ENCODE measurements at places on chromosomes 4 and X.
A peak's percentile ranks its signal among the peaks of the same experiment; 100 is the strongest.

GRCh38 chr4:161444626-161445025 is 719.2 kb downstream of the FSTL5 start:
- DNase-seq, result peak; percentile 47

- no peak for DNase-seq
Measured at GRCh38 chrX:75086731-75087195, 69.3 kb downstream of the ABCB7 start.

DNA sequence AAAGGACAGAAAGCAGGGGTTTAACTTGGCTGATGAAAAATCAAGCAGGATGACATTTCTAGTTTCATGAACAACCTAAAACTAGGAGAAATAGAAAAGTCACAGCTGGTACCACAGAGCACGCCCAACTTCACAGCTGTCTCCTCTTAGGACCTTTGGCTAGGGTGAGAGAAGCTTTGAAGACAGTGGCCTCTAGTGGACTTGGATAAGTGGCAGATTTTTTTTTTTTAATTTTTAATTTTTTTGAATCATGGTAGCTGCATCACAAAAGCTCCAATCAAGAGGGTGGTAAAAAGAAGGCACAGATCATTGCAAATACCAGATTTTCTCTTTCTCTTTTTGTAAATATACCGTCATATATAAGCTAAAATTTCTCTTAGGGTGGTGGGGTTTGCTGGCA is 20.2 kb upstream of the MAP3K15 start:
- peak; percentile 18 for DNase-seq

DNA sequence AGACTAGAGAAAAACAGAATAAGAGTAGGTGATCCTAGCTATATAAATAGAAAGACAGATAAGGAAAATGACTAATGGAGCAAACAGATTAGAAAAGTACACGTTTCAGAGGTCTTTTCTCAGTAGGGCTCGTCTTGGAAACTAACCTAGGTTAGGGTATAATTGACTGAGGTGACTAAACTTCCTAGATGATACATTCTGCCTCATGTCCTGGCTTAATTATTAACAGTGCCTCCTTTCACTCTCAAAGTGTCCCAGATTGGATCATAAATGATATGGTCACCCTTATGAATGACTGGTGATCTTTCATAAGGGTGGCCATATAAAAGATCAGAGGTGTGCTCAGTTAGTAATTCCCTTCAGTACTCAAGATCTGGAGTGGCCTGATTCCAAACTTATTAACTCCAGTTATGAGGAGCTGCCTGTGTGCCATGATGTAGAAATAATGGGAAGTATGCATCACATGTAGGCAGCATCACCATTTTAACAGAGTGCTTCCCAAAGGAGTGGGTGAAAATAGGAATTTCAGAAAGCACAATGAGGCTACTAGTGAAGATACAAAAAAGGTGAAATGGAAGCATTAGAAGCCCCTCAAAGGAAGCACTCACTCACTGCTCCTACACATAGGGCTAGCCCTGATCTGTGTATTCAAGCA is 14.7 kb upstream of the GRIA3 start:
- DNase-seq, result no peak

GRCh38 chr4:22970665-22971064 is 277.9 kb downstream of the GBA3 start:
- DNase-seq, result no peak

DNA sequence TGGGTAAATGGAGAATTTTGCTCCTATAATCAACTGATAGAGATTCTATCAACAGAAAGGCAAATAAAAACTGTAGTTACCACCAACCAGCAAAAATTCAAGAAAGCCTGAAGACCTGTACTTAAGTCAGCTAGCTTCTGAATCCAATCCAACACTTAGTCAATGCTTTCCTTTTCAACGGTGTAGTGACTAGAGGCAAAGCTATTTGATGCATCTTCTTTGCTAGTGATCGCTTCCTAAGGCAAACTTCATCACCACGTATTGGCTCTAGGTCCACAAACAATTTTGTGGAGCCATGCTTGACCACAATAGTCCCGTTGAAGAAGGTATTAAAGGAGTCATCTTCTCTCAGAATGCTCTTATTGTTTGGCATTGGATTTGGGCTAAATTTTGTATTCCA is 25.0 kb upstream of the UBA6 start:
- DNase-seq, result no peak

- DNase-seq, result no peak
Measured at GRCh38 chrX:1034717-1035116, 177.7 kb downstream of the CRLF2 start.

GRCh38 chr4:83219344-83220331 is 65.0 kb downstream of the COQ2 start:
- DNase-seq, result no peak

GRCh38 chrX:148204195-148204594 is 223.1 kb downstream of the FMR1NB start:
- DNase-seq, result no peak

DNA sequence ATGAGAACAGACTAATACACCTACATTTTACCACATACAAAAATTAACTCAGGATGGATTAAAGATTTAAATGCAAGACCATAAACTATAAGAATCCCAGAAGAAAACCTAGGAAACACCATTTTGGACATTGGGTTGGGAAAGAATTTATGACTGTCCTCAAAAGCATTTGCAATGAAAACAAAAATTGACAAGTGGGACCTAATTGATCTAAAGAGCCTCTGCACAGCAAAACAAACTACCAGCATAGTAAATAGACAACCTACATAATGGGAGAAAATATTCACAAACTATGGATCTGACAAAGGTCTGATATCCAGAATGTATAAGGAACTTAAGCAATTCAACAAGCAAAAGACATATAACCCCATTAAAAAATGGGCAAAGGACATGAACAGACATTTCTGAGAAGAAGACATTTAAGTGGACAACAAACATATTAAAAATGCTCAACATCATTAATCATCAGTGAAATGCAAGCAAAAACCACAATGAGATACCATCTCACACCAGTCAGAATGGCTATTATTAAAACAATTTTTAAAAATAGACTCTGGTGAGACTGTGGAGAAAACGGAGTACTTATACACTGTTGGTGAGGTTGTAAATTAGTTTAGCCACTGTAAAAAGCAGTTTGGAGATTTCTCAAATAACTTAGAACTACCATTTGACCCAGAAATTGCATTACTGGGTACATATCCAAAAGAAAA is 221.7 kb upstream of the DIPK2B start:
- peak; percentile 67 for DNase-seq

GRCh38 chr4:183602557-183603027 is 56.4 kb downstream of the RWDD4 start:
- DNase-seq, result no peak

GRCh38 chr4:94798808-94799207 is 41.1 kb downstream of the BMPR1B start:
- peak; percentile 69 for DNase-seq

DNA sequence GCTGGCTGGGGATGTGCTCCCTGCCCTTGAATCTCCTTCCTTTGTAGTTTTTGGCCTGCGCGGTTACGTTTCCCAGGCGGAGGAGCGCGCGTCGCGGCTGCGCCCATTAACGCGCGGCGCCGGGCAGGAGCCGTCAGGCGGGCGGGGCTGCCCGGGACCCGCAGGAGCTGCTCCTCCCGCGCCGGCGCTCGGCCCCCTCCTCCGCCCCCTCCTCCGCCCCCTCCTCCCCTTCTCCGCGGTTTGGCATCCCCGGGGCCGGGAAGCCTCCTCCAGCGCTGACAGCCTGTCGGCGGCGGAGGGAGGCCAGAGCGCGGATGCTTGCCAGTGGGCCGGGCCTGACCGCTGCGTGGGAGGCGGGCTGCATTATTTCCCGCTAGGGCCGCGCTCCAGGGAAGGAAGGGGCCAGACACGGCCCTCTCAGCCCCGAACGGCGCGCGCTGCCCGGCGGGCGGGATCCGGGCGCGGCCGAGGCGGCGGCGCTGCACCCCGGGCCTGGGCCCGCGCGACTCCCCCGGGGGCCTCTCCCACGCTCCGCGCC is at the start of gene DCLK2:
Gene DCLK2 (plus strand): TSS at position 405 of the 538 bp plus-strand sequence. CDS start 583 bp downstream, outside the sequence.
- DNase-seq, result peak; percentile 85

DNA sequence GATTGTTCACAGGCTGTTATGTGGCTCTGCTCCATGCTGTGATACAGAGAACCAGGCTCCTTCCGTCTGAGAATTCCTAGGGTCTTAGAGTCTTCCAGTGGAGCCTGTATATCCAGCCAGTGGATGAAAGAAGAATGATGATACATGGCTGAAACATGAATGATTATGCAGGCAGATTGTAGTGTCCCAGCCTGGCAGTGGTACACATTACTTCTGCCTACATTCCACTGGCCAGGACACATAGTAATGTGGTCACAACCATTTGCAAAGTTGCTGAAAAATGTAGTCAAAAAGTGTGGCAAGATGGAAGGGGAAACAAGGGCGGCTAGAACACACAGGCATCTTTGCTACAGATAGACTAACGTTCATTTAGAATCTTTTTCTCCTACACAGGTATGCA is 4.5 kb upstream of the GBA3 start:
- DNase-seq, result peak; percentile 79

DNA sequence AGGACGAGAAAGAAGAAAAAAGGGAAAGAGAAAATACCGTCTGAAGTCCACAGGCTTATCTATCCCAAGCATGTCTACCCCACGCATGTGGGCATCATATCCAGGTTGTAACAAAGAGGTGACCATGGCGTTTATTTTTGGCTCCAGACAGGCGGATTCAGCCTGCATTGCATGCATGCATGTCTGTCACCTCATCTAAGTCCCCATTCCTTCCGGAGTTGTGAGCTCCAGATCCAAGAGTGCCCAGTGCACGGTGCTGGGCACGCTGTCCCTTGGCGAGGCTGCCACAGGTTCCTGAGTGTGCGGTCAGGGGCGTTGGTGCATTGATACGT is 905 bp upstream of the GALNTL6 start:
- DNase-seq, result no peak

- no peak for DNase-seq
Measured at GRCh38 chr4:48777739-48778138, 2.3 kb downstream of the FRYL start.

DNA sequence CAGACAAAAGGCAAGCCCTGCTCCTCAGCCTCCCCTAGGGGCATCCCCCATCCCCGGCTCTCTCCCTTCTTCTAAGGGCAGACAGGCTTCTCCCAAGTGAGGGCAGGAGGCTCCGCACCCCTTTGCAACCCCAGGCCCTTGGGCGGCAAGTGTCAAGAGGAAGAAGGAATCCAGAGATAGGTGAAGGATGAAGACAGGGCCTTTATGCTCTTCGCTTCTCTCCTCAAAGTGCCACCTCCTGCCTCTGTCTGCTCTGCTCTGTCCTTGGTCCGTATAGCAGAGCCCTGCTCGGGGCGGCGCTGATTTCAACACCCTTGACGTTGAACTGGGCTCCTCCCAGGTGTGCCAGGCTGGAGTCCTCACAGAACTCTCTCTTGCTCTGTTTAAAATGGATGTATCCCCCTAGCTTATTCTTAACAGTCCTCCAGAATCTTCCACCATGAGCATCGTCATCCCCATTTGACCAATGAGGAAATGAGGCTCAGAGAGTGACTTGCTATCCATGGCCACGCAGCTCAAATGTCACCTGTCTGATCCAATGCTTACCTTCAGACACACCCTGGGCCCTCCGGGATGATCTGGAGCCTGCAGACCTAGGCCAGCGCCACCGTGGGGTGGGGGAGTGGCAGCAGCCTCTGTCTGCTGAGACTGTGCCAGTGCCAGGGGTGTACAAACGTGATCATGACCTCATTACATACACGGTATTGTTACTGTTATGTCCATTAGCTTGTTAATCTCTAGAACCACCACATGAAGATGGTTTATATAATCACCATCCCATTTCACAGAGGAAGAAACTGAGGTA is 99.8 kb downstream of the PHKA2 start:
- DNase-seq, result no peak

GRCh38 chrX:51931566-51932150 is 38.2 kb downstream of the MAGED1 start:
- no peak for DNase-seq

DNA sequence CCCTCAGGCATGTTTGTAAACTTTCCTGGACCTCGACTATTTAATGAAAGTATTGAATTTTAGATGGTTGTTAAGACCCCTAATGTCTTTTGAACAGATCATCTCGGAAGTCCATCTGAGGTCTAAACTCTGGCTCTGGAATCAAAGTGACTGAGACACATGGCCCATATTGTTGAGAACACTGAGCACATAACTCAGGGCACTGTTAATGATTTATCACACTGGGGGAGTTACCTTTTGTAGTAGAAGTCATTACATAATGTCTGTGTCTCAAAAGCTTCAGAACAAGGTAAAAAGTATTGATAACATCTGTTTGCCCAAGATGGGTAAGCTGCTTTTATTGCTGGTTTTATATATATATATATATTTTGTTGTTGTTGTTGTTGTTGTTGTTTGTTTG is 103.4 kb upstream of the HS3ST1 start:
- no peak for DNase-seq

DNA sequence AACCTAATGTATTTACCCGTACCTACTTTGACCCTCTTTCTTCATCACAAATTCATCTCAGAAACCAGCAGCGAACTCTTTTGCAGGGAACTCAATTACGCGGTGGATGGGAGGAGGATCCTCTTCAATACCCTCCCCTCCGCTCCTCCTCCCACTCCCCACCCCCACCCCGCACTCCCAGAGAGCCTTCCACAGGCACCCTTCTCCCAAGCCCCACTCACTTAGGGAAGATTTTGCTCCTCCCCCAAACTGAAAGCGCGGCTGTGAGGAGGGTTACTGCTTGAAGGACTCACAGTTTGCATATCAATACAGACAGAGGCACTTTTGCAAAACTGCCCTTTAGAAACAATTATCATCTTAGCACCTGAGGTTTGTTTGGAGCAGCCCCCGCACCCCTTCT is 960 bp upstream of the IL1RAPL1 start:
- peak; percentile 25 for DNase-seq

DNA sequence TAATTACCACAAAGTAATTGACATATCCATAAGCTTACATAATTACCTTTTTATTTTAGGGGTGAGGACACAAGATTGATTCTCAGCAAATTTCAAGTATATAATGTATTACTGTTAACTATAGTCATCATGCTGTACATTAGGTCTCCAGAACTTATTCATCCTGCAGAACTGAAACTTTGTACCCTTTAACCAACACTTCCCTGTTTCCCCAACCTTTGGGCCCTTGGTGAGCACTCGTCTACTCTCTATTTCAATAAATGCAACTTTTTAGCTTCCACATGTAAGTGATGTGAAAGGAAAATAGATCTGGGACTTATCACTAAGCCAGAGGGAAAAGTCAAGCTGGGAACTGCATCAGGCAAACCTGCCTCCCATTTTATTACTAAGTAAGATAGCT is 33.6 kb upstream of the CCNG2 start:
- no peak for DNase-seq

- peak; percentile 7 for DNase-seq
Measured at GRCh38 chr4:124541652-124542420, 170.7 kb downstream of the ANKRD50 start.

GRCh38 chrX:20527558-20528011 is 260.9 kb upstream of the RPS6KA3 start:
- peak; percentile 28 for DNase-seq

Data from fibroblast of skin of back (primary cell).